ENCODE measurements at places on chromosomes 1 and 21.

- DNase-seq = no peak
These were observed 16.4 kb upstream of the F13B start for GRCh38 chr1:197083474-197083873.

DNA sequence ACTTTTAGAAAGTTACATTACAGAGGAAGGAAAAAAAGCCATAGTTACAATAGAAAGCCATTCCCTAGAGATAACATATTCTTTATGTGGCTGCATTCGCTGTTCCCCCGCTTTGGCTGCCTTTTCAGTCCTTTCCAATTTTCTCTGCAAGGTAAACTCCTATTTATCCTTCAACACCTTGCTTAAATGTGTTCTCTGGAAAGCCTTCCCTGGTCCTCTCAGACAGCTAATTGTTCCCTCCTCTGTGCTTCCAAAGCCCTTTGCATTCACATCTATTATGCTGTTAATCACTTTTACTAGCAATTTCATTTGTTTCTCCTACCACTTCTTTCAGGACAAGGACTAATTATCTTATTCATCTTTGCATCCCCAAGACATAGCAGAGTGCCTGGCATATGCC is 1.6 kb downstream of the PHC2 start:
- no peak for DNase-seq

GRCh38 chr1:171263901-171264300 is 15.6 kb downstream of the FMO1 start:
- DNase-seq = no peak

GRCh38 chr1:33634143-33634542 is 161.7 kb downstream of the ZSCAN20 start:
- DNase-seq = no peak

DNA sequence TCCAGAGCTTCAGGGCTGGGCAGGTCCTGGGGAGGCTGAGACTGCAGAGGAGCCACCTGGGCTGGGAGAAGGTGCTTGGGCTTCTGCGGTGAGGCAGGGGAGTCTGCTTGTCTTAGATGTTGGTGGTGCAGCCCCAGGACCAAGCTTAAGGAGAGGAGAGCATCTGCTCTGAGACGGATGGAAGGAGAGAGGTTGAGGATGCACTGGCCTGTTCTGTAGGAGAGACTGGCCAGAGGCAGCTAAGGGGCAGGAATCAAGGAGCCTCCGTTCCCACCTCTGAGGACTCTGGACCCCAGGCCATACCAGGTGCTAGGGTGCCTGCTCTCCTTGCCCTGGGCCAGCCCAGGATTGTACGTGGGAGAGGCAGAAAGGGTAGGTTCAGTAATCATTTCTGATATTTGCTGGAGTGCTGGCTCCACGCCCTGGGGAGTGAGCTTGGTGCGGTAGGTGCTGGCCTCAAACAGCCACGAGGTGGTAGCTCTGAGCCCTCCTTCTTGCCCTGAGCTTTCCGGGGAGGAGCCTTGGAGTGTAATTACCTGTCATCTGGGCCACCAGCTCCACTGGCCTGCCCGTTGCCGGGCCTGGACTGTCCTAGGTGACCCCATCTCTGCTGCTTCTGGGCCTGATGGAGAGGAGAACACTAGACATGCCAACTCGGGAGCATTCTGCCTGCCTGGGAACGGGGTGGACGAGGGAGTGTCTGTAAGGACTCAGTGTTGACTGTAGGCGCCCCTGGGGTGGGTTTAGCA is 9.3 kb downstream of the MYBPH start:
- peak; percentile 6 for DNase-seq

DNA sequence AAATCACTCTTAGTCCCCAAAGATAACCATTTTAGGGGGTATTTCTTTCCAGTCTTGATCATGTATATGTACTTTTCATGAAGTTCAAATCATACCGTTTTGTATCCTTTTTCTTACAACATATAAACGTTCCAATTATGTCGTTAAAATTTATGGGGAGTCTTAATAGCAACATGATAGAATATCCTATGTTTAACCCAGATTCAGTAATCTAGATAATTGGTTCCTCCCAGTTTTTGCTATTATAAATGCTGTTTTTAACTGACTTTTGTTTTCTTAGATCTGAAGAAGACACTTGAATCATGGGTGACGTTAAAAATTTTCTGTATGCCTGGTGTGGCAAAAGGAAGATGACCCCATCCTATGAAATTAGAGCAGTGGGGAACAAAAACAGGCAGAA is 3.1 kb downstream of the DHX9 start:
- DNase-seq = no peak

DNA sequence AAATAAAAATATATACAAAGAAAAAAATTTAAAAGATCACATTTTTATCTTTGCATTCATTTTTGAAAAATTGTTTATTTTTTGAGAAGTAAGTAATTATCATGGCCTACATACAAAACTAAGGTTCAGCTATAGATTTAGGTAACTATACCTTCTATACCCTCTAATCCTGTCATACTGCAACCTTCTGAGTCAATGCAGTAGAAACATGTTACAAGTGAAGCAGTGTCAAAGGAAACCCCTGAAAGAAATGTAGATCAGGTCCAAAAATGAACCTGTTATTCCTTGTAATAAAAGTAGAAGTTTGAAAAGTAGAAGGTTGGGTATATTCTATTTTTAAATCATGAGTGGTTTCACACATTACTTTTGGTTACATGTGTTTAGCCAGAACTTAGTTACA is 51.3 kb downstream of the PTGS2 start:
- DNase-seq = no peak

DNA sequence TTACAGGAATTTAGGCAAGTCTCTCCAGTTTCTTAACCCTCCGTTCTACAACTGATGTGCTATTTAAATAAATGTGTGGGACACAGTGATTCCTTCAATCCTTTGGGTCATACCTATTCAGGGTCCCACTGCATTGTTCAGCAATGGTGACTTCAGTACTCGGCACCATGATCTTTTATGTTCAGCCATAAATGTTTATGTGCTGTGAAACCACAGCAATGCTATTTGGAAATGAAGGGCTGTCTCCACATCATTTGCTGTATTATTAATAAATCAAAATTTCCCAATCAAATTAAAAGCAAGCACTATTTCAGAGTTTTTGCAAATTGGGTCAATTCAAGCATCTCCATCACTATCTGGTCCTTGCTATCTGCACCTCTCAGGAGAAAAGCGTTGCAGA is 84.8 kb downstream of the NR5A2 start:
- no peak for DNase-seq

GRCh38 chr1:204647114-204647804 is 38.3 kb downstream of the LRRN2 start:
- peak; percentile 28 for DNase-seq

GRCh38 chr21:25176637-25177412 is 430.5 kb downstream of the MRPL39 start:
- no peak for DNase-seq

DNA sequence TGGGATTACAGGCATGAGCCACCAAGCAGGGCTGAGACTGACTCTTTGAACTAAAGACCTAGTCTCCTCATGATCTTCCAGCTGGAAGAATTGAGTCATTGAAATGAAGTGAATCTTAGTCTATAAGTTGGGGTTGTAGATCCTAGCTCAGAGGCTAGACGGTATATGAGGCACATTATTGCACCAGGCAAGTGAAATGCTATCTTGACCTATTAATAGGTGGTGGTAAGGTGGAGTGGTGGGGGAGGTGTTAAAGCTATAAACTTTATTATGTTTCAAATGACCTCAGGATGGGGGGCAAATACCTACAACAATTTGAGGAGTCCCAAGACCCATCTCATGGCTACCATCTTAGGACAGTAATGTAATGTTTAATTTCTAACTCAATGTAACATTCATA is 36.8 kb upstream of the SLC16A1 start:
- no peak for DNase-seq

- DNase-seq = no peak
These were observed 43.0 kb upstream of the TARS2 start for GRCh38 chr1:150444232-150444631.

DNA sequence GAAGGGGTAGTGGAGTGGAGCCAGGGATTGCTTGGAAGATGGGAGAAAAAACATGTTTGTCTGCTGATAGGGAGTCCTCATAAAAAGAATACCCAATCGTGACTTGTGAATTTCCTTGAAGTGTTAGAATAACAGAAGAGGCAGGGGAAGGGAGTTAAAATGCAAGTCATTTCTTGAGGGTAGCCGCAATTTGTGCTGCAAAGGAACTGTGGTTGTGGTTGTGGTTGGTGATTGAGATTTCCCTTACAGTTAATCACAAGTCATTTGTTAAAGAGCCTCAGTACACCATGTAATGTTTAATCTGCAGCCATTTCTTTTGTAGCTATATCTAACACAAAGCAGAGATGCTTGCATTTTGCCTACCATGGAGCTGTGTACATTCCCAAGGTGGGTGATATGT is 38.5 kb upstream of the EGLN1 start:
- DNase-seq = no peak

DNA sequence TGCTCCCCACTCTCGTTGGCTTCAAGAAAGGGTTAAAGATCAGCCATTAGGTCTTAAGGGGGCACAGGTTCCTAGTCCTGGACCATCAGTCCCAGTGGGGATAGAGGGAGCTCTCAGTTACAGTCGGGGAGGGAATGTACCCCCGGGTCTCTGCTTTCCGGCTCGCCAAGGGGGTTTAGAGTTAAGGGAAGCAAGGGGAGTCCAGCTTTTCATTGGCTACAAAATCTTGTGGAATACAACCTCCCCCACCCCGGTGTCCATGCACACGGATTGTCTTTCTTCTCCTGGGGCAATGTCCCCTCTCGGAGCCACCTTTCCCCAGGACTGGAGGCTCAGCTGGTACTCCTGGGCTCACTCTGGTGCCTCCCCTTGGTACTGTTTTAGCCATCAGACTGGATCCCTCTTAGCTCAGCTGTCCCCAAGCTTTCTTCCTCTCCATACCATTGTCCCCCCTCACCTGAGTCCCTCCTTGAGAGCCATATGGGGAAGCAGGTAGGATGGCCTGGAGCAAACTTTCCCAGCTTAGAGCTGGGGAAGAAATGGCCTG is at the start of gene A3GALT2:
Gene A3GALT2 (minus strand): TSS at position 480 of the 547 bp plus-strand sequence. CDS start 0 bp downstream, at position 480.
- no peak for DNase-seq

DNA sequence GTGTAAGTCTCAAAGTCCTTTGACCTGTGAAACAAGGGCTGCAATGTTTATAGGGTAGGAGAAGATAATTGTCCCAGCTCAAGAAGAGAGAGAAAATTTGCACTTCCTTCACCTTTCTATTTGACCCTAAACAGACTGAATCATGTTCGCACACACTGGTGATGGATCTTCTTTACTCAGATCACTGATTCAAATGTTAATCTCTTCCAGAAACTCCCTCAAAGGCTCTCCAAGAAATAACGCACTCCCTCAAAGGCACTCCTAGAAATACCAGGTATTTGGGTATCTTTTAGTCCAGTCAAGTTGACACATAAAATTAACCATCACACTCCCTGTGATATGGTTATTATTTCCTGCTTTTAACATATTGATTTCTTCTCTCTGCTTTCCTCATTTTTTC is 30.5 kb upstream of the PTGS2 start:
- DNase-seq = no peak

- DNase-seq = no peak
These were observed 69.8 kb downstream of the MPZL1 start for GRCh38 chr1:167791281-167792187.

DNA sequence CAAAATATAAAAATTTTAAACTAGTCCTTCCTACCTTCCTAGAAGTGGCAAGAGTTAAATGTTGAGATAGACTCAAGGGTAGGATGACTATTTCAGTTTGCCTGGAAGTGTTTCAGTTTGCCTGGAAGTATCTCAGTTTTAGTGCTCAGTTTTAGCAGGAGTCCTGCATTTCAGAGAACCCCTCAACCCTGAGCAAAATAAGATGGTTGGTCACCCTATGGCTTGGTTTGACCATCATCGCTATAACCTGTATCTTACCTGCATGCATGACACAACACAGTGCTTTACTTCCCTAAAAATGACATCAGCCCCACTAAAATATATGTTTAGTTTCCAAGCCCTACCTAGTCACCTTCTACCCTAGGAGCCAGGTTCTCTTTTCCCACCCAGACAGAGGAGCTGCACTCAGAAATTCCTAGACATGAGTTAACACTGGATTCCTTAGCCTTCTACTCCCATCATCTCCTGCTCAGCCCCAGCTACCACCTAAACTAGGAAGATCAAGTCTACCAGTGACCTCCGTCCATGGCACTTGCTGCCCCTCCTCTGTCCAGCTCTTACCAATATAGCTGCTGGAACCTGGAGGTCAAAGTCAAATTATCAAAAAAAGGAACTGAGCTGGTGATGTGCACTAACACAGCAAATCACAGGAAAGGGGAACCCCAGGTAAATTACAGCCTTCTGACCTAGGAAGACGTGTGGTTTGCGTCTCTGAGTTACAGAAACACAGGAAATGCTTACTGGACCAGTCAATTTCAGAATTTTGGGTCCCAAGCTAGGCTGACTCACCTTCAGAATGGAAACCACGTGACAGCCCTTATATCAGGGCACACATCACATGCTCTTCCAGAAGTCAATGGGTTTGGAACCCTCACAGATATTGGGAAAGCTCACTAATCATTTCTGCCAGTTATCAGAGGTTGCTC is 2.2 kb upstream of the G0S2 start:
- DNase-seq = no peak

DNA sequence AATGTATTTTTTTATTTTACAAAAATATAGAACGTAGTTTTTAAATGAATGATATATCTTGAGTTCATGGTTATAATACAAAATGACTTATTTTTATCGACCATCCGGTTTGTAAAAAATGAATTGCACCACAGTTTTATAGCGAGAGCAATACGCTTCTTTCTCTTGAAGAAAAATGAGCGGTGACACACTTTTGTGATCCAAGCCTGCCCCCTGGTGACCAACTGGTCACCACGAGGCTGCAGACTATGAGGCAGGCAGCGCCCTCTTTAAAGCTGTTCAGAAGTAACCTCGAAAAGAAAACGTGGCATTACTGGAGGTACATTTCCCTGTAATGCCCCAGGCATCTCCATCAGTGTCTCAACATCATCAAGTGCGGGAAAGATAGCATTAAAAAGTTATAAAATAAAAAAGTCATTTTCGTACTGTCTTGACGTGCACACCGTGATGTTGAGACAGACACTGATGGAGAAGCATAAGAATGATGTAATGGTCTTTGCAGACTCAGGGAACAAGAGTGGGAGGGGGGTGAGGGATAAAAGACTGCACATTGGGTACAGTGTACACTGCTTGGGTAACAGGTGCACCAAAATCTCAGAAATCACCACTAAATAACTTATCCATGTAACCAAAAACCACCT is 734.2 kb upstream of the ADAMTS5 start:
- DNase-seq = peak; percentile 52

- DNase-seq = no peak
These were observed 8.5 kb downstream of the C1orf141 start for GRCh38 chr1:67126111-67126746.

DNA sequence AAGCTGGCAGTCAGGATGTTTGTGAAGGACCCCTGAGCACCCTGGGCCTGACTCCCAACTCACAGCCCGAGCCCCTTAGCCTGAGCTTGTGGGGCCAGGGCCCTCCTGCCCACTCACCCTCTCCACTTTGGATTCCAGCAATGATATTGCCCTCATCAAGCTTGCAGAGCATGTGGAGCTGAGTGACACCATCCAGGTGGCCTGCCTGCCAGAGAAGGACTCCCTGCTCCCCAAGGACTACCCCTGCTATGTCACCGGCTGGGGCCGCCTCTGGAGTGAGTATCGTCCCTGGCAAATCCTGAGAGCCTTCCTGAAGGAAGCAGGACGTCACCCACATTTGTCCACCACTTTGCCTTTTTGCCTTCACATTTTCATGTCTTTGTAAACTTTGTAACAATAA is 5.0 kb downstream of the CTRC start:
- no peak for DNase-seq

- no peak for DNase-seq
These were observed 5.9 kb upstream of the TNFSF4 start for GRCh38 chr1:173212952-173213491.

All from LNCaP clone FGC (cell line).